D721Med (cell line): ENCODE measurements at places on chromosomes 1 and 21.
A peak's percentile ranks its signal among the peaks of the same experiment; 100 is the strongest.

DNA sequence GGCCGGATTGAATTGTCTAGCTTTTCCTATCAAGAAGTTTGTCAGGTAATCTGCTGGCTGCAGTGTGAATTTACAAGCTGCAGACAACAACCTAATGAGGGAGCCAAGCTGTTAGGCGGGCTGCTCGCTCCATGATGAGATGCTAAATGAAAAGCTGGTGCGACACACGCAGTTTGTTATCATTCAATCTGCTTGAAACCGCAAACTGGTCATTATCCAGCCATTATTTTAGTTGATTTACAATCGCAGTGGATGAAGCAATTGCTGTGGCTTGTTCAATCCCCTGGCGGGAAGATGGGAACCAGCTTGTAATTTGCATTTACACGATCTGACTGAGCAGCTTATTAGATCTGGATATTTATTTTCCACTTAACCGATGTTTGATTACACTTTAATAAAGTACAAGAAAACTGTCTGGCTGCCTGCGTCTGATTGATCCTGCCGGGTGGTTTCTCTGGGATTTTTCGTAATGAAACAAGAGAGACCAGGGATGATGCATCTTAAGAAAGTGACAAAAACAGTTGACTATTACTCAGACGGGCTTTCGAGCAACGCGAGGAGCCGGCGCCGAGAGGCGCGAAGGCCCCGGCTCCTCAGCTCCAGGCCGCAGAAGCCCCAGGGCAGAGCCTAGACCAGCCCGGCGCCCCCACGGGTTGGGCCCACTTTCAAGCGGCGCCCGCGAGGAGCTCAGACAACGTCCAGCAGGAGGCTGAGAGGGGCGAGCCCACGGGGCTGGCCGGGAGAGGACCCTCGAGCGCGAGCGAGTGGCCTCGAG, 118.0 kb upstream of the BARHL2 start:
- DNase-seq, result peak; percentile 33

DNA sequence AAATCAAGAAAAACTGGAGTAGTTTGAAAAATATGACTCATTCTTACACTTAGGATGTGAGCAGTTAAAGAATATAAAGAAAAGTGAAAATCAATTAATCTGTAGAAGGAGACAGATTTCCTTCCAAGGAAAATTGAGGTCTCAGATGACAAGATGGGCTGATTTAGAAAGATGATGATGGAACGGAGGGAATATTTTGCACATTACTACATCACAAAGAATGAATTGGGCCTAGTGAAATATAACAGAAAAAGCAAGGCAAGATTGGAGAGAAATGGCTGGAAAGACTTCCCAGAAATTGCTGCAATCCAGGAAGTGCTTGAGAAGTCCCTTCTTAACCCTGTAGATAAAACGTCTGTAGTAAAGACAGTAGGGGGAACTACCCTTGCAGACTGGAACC, 169.1 kb upstream of the SYT6 start:
- DNase-seq, result no peak

- DNase-seq, result no peak
Measured at GRCh38 chr1:81490614-81491013, 310.1 kb upstream of the ADGRL2 start.

DNA sequence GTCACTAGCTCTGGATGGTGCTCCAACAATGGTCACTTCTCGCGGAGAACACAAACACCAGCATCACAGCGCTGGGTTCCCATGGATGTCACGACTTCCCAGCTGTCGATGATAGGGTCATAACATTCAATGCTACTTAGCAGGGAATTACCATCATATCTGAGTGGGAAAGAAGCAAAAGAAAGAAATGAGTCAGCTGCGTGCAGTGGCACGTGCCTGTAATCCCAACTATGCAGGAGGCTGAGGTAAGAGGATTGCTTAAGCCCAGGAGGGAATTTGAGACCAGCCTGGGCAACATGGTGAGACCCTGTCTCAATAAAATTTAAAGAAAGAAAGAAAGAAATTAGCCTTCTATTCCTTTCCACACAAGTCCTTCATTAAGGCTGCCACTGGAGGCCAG, 3.6 kb upstream of the RABIF start:
- DNase-seq, result no peak

DNA sequence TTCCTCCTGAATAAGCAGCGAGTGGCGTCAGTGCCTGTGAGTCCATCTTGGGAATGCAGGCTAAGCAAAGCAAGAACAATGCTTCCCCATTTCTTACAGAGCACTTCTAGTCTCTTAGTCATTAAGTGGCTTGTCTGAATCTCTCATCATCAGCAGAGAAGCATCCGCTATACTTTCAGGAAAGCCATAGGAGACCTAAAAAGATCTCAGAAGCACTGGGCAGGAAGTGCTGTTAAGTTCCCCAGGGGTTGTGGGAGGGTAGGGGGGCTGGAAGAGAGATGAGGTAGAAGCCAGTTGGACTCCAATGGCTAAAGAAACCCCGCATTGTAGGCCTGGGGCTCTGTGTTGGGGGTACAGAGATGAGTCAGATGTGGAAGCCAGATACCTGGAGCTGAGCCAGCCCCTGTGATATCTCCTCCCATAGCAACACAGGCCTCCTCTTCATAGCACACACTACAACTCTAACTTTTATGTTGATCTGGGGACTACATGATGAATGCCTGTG, 44.9 kb downstream of the SYT6 start:
- DNase-seq, result no peak

- DNase-seq, result no peak
Measured at GRCh38 chr1:27727126-27727525, 1.4 kb downstream of the FAM76A start.

DNA sequence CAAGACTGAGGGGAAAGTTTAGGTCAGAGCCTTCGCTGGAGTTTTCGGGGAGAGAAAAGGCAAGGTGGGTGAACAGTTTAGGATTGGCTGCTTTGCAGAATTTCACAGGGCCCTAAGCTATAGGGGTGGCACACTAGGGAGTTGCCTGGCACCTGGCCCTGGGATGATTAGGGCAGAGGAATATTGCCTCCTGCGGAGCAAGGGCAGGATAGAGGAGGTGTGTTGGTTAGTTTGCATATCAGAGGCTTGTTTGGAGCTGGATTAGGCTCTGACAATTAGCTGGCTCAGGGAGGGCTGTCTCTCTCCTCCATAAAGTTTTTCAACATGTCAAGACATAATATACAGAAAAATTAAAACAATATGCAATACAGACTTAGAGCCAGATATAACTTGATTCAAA, 436.4 kb downstream of the DISC1 start:
- DNase-seq, result no peak

GRCh38 chr1:52672946-52673345, 25.2 kb downstream of the COA7 start:
- DNase-seq, result no peak

- no peak for DNase-seq
Measured at GRCh38 chr1:61318319-61319125, 236.2 kb downstream of the NFIA start.

- no peak for DNase-seq
Measured at GRCh38 chr21:42467140-42467983, 28.7 kb downstream of the RSPH1 start.

- DNase-seq, result no peak
Measured at GRCh38 chr1:3903141-3904005, 3.3 kb upstream of the C1orf174 start.

DNA sequence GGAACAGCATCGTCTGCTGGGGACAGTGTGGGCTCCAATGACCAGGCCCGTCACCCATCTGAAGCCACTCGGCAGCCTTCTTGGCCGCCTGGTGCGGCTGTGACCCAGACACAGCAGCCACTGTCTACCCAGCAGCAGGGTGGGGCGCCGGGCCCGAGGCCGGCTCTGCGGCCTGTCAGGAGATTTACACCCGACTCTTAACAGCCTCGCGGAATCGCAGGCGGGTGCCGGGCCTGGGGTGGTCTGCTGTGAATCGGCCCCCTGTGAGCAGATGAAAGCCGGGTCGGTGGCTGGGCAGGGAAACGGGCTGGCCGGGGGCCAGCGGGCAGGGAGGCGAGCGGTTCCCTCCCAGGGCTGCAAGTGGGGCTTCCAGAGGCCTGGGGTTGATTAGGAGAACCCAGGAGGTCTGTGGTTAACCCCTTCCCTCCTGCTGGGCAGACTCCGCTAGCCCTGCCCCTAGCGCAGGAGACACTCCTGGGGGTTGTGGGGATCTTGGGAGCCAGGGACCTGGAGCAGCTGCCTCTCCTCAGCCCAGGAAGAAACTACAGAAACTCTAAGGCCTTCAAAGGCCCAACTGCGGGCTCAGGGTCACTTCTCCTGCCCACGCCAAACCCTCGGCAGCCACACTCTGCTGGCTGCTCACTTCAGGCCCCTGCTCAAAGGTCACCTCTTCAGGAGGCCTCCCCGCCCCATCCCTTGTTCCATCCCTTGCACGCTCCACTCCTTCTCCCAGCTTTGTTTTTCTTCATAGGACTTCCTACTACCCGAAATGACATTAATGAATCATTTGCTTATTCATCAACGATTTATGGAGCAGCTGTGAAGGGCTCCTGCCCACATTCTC, 15.6 kb downstream of the RUNX3 start:
- DNase-seq, result no peak

DNA sequence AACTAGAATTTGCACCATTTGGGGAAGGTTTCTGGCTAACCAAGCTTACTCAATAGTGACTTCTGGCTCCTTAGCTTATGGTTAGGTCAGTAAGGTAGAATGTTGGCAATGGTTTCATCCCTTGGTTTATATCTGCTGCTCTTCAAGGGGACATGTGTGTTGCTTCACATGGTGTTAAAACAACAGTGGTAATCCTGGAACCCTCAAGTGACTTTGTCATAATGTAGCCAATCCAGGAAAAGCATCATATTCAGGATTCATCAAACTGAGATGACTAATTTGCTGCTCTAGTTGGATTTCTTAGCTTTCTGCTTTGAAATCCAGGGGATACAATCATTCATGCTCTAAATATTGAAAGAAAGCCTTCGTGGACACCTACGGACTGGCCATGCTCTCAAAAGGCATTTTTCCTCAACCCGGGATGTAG, 108.7 kb downstream of the RGL1 start:
- no peak for DNase-seq

- DNase-seq, result no peak
Measured at GRCh38 chr21:41222247-41223068, 54.5 kb downstream of the BACE2 start.

GRCh38 chr1:153370146-153370545, 5.3 kb downstream of the S100A12 start:
- no peak for DNase-seq

GRCh38 chr1:23759277-23759676, 16.0 kb downstream of the ELOA start:
- DNase-seq, result no peak

DNA sequence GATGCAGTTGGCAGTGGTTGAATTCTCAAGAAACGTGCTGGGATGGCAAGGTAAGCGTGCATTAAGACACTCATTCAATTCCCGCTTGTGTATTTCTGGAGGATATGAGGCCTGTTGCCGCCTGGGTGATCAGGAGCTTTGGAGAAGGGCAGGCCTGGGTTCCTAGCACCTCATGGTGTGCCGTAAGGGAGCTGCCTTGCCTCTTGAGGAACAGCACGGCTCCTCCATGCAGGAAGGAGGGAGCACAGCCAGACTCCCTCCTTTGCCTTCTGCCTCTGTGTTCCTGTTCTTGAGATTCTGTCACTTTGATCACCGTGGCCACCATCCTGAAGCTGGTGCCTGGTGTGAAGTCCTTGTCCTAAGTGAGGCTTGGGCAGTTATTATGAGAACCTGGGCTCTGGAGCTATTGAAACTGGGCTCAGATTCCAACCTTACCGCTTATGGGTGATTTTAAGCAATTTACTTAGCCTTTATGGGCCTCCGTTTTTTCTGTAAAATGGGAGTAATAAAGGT, 18.3 kb downstream of the SLFNL1 start:
- DNase-seq, result no peak

GRCh38 chr1:60924964-60925798, 157.2 kb upstream of the NFIA start:
- DNase-seq, result no peak

DNA sequence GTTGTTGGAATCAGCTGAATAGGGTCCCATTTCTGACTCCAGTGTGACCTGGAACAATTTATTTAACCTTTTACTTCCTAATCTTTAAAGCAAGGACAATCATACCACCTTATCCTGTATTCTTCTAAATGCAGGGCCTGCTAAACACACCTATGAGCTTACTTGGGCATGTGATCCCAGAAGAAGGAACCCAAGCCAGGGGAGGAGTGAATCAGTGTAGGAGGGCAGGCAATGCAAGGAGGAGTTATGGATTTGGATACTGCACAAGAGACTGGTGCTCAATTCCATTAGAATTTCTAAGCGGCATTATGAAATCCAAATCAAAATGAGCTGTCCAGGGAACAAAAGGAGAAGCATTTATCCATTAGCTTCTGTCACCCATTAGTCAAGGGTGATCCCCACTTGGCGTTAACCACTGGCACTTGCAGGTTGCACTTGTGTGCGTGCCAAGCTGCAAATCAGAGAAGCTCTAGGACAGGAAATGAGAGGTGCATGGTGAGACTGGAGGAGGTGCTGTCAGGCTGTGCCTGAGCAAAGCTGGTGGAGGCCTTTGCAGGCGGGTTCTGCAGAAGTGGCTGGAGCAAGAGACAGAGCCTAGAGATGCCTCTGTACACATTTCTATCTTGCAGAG, 297.2 kb upstream of the PLXNA2 start:
- no peak for DNase-seq

DNA sequence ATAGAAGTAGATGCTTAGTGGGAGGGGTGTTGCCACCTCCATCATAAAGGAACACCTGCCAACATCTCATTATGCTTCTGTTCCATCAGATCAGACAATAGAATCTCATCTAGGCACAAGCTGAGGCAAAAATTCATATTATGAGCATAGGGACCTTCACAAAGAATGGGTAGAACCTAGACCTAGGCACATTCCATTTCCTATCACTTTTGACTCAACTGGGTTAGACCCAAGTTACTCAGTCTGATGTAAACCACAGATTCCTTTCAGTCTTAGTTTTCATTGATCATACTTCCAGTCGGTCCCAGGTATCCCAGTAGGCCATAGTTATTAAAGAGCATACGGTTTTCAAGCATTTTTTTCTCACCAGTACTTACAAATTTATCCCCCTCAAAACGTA, 21.7 kb downstream of the XCL1 start:
- DNase-seq, result no peak
